Fibroblast of skin of left biceps (primary cell): ENCODE measurements at places on chromosomes 6 and 20.

DNA sequence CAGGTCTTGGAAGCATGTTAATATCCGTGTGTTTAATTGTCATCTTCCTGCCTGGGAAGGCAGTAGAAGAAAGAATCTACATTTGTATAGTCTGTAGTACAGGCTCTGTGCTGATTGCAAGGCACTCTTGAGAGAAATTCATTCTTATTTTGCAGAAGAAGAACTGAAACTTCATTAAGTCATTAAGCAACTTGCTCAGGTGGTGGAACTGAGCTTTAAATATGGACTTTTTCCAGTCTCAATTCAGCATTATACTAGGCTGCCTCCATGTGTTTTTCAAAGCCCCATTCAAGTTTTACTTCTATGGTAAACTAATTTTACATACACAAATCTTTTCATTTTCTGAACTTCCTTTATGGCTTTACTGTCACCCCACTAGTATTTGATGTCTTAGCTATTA, 18.7 kb downstream of the ZNF451 start:
- no peak for DNase-seq

DNA sequence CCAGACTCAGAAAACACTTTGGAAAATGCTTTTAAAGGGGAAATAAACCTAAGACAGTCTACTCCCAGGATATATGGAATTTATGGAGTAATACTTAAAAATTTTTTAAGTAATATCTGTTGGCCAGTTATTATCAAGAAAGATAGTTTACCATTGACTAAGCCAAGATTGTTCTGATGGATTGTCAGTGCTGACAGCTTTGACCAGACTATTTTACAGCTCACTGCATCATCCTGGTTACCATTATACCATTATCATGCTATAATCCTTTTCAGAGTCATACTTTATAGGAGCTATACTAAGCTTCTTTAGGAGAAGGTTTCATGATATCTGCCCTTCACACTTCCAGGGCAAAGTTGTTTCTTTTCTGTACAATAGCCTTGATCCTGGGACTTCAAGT, 16.5 kb downstream of the GTF2H5 start:
- DNase-seq = no peak

GRCh38 chr6:166972101-166972500, 15.8 kb upstream of the RNASET2 start:
- no peak for DNase-seq

DNA sequence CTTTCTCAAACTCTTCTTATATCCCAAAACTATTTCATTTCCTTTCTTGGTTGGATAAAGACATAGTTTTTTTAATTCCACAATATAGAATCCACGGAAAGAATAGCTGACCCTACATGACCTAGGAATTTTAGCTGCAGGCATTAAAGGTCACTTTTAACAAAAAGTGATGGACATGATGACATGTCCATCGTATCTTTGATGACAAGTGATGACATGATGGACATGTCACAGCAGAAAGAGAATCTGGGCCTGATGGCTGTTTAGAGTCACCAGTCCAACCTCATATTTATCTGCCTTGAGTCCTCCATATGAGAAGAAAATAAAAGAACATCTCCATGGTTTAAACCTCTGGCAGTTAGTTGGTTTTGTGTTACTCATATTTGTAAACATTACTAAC, 106.2 kb downstream of the PLG start:
- no peak for DNase-seq

DNA sequence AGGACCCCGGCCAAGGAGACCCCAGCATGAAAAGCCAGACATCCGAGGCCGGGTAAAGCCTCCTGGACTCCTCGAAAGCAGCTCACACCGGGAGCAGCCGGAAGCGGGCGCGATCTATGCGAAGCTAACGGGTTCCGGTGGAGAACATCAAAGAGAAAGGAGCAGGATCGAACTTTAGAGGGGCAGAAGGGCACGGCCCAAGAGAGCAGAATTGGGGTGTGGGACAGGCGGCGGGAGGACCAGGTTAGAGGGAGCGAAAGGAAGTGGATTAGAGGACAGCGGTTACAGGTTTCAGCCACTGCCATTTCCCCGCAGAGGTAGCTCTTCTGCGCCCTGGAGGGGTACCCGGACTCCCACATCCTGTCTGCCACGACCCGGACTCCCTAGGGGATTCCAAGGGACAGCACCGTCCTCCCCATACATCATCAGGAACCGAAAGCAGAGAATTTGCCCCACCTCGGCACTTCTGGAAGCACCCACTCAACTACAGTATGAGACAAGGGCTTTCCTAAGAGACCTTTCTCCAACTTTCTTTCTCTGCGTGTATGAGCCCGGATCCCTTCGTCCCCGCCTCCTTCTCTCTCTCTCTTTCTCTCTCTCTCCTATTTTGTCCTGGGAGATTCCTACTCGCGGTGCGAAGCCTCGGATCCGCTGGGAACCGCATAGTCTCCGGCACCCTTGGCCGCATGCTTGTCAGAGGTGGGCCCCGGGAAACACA, 507 bp upstream of the VGLL2 start:
- no peak for DNase-seq

DNA sequence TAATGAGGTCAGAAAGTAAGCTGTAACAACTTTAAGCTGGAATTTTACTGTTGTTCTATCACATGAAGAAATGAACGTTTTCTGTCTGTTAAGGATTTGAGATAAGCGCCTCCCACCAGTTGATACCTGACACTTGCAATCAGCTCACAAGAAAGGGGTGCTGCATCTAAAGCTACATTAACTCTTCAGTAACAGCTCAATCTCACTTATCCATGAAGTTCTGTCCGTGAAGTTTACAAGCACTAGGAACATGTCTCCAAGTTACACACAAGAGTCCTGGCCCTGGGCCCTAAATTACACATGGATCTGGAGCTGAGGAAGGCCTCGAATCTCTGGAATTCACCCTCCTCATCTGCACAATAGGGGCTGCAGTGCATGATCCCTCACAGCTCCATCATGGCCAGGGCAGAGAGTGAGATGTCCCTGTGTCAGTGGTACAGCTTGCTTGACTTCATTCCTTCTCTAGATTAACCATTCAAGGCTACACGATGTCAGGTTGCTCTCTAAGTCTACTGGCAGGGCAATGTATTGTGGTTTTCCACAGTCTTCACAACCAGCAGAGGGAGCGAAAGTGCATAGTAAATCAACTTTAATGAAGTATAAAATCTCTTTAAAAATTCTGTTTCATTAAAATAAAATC, 182.4 kb upstream of the MCHR2 start:
- DNase-seq = peak; percentile 33

DNA sequence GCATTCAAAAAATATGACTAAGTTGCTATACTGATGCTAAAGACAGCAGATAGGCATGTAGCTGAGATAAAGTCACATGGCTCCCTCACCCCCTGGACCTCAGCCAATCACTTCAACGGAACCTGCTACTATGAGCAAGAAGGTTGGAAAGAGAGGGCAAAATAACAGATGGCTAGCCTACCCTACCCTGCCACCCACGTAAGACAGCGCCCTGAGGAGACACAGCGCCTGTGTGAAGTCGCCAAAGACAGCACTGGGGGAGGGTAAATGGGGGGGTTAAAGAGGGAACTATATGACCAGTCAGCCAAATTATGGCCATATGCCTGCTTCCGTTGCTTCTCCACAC, 163.2 kb downstream of the RALGAPA2 start:
- DNase-seq = no peak

GRCh38 chr6:108966855-108967755, 118.9 kb downstream of the ARMC2 start:
- DNase-seq = no peak

GRCh38 chr6:33875141-33875581, 71.4 kb upstream of the MLN start:
- no peak for DNase-seq

- no peak for DNase-seq
These were observed 49.9 kb upstream of the TENT5A start for GRCh38 chr6:81802356-81802755.

DNA sequence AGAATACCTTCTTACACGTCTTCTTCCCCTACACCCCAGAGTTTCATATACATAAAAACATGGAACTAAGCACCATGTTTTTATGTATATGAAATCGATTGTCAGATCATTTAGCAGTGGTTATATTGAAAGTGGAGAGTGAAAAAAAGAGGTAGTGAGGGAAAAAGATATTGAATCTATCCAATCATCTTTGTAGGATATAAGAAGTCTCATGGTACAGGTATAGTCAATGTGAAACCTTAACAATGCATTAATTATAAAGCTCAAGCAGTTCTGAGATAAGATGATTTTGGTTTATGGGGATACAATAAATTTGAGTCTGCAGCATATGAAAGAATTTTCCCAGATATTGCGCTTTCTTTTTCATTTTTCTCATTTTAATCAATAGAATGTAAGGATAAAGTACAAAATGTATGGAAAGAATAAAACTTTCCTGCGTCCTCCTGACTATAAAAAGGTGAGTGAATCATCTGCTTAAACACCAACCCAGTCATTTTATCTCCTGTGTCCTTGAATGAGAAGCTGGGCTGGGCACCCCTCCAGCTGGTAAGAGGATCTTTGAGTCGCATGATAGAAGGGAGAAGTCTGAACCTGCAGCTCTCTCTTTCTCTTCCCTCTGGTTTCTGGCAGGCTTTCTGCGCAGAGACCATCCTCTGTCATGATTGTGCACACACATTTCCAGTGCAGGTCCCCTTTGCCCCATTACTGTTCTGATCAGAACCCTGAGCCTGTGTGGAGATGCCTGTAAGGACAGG, 28.1 kb upstream of the AKIRIN2 start:
- DNase-seq = no peak

DNA sequence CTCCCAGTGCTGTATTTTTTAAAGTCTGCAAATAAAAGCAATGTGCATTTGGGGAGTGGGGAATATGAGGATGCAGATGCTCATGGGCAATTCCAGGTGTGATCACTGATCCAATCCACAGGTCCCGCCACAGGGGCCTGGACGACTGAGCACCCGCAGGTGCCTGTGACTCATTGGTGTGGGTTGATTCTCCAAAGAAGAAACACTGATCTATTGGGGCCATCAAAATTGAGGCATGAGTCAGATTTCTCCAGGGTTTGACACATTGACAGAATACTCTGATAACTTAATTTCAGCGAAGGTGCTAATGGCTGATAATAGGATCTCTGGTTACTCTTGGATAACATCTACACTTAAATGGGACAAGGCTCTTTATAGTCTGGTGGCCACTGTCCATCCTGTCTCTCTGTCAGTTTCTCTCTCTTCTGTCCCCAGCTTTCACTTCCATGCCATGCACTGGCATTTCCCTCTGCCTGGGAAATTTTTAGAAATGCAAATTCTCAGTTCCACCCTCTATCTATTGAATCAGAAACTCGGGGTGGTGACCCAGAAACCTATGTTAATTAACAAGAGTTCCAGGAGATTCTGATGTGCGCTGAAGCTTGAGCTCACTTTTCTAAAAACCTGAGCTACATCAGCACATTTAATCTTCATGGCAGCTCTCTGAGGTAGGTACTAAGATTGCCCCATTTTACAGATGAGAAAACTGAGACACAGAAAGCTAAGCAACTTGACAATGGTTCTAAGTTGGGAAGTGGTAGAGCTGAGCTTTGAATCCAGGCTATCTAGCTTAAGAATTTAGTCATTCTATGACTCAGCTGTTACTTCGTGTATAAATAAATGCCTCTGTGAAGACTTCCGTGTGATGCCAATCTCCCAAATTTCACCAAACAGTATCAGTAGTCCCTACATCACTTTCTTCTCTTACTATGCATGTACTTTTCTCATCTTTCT, 10.2 kb upstream of the RCAN2 start:
- no peak for DNase-seq

DNA sequence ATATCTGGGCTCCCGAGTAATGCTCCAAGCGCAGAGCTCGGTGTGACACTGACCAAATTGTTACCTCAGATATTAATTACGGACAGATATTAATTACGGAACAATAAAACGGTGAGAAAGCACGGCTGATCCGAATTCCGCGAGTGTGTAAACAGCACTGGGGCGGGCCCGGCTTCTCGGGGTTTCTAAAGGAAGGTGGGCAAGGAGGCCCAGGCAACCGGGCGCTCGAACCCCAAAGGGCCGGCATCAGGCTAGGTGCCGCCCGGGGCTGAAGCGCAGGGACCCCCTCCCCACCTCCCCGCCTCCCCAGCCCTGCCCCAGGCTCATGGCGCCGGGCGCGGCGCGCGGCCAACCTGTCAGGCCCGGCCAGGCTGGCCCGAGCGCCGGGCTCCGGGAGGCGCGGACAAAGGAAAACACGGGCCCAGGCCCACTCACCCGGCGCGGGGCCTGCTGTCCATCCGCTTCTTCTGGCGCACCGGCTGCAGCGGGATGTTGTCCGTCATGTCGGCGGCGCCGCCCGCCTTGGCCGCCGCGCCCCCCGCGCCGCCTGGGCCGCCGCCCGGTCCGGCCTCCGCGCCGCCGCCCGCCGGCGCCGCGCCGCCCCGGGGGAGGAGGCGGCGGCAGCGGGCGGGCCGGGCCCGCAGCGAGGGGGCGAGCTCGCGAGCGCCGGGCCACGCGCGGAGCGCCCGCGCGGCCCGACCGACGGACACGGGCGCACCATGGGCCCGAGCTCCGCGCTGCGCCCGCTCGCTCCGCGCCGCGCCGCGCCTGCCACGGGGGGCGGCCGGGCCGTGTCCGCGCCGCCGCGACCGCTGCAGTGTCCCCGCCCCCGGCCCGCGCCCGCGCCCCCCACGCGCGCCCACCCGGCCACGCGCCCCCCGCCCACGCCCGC, at the start of gene ATP9A:
TSS of gene ATP9A (minus strand) at position 524 of the 892 bp plus-strand sequence. CDS start at position 503, 21 bp downstream.
- no peak for DNase-seq

DNA sequence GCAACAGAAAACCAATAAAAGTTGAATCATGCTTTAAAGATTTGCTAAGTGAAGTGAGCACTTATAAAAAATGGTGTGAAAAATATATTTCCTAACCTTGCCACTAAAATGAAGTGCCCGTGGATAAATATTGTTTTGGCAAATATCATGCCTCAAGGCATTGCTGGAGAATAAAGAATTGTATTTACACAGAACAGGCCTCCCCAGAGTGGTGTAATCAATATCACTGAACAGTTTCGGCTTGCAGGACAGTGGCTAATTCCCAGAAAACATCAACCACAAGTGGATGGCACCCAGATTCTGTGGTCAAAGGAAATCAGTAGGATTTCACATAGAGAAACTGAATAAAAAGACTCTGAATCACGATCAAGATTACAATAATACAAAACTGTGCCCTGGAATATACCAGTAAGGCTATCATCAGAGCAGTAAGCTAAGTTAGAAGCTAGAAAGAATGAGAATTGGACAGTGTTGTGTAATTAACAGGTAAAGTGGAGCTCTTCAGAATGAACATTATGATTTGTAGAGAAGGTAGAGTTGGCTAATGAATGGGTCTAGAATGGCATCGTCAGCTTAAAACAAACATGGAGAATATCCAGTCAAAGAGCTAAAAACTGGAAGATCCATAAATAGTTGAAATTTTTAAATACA, 1026.9 kb upstream of the ADGRB3 start:
- DNase-seq = no peak

DNA sequence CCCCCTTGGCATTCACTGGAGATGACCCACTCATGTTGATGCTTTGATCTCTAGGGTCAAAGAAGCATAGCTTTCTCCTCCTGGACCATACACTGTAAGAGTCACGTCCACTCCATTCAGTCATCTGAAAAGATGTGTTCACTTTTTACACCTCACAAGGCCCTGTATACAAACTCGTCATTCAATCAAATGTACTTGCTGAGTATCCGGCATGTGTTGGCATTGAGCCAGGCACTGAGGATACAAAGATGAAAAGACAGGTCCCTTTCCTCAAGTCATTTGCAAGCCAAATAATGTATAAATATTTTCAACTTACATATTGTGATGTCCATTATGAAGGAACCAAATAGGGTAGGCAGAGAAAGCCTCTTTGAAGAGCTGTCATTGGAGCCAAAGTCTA, 32.6 kb upstream of the CSNK2A1 start:
- no peak for DNase-seq
